ENCODE measurements at places on chromosomes 6 and 20.

- DNase-seq = no peak
Observed at GRCh38 chr6:10350720-10351119, 64.2 kb downstream of the TFAP2A start.

- DNase-seq = no peak
Observed at GRCh38 chr20:51473771-51474170, 68.7 kb downstream of the NFATC2 start.

DNA sequence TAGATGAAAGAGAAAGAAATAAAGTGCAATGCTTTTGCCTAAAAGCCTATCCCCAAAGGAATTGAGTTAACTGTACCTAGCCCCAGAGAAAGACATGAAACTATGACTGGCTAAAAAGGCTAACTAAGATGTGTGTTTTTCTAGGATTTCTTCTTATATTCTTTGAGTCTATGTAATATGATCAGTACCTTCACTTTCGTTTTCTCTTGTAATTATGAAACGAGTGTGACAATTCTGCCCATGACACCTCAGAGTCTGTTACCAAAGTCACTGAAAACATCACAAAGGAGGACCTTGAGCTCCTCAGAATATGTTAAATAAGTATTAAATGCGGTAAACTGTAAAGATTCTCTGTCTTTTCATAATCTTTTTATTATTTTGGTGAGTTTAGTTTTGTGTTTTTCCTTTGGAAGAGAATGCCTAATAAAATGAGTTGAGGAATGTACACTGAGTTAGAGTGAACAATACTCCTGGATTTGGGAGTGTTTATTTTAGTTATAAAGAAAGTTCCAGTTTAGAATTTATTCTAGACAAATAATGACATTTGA is 141.3 kb downstream of the FUT9 start:
- DNase-seq = no peak

- no peak for DNase-seq
Observed at GRCh38 chr6:166389119-166389518, 6.4 kb upstream of the MPC1 start.

DNA sequence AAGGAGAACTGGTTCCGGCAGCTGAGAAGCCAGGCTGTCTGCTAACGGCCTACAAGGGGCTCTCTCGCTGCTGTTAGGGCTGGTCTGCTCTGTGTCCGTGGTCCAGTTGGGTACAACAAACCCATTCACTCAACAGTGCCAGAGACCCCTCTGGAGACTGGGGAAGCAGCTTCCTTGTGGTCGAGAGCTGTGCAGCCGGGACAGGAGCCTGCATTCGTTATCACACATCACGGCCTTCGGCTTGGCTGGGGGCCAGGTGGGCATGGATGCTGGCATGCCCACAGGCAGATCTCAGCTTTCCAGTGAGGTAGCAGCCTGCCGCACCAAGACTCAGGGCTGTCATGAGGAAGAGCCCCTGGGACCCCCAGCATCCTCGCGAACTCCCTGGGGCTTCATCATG is 124.7 kb downstream of the PREX1 start:
- no peak for DNase-seq

GRCh38 chr20:37954626-37955025 is 51.7 kb downstream of the VSTM2L start:
- no peak for DNase-seq

GRCh38 chr6:7135755-7136154 is 28.0 kb downstream of the RREB1 start:
- no peak for DNase-seq

DNA sequence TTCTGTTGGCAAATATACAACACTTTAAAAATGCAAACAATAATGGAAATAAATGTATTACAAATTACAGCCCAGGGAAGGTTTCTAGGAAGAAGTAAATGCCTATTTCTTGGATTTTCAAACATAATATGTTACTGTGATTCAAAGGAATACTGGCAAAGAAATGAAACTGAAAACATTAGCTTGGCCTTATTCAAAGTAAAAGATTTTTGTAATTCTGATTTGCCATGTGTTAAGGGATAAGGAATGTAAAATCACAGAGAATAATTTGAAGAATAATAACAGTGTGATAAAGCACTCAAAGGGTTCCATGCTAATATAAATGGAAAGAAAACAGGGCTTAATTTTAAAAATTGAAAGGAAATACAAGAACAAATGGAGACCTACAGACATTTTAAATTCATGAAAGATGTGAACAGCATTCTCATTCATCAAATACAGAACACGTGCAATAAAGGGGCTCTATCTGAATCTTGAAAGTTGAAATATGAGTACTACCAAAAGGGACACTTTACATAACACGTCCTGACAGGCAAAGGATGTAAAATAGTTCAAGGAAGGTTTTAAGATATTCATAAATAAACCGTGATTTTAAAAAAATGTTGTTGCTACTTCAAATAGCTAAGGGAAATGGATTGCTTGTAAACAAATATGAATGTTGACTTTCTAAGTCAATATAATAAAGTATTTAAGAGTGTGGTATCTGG is 138.1 kb downstream of the RFPL4B start:
- DNase-seq = no peak

Data from stimulated activated CD4-positive, alpha-beta T cell treated with anti-CD3 and anti-CD28 coated beads, Interleukin-1b, Interleukin-23, amount 100 ng/mL, for 1 hour (primary cell).